ENCODE measurements at places on chromosomes 16 and 17.

GRCh38 chr16:11627822-11628457, 40.3 kb upstream of the SNN start:
- DNase-seq, result no peak

DNA sequence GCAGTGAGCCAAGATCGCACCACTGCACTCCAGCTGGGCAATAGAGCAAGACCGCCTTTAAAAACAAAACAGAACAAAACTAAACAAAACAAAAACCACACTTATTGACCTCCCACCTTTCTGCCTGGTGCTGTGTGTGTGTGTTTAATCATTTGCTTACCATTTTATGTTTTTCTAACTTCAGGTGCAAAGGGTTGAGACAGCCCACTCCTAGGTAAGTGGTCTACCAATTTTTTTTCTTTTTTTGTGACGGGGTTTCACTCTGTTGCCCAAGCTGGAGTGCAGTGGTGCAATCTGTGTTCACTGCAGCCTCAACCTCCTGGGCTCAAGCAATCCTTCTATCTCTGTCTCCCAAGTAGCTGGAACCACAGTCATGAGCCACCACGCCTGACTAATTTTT, 65.8 kb downstream of the SALL1 start:
- DNase-seq, result no peak

GRCh38 chr17:51481370-51481769, 221.0 kb downstream of the UTP18 start:
- DNase-seq, result no peak

DNA sequence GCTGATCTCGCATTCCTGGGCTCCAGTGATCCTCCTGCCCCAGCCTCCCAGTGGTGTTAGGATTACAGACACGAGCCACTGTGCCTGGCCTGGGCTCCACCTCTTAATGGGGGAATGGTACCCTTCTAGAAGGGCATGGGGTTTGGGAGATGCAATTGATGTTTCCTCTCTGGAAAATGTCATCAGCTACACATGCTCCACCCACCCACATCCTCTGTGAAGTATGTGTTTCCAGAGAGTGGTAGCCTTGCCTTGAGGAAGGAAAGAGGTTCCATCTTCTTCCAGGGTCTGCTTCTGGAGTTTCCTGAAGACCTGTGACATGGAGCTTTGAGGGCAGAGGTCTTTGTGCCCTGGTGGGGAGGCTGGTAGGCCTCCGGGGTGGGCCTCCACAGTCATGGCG, 45.2 kb upstream of the GSE1 start:
- no peak for DNase-seq

DNA sequence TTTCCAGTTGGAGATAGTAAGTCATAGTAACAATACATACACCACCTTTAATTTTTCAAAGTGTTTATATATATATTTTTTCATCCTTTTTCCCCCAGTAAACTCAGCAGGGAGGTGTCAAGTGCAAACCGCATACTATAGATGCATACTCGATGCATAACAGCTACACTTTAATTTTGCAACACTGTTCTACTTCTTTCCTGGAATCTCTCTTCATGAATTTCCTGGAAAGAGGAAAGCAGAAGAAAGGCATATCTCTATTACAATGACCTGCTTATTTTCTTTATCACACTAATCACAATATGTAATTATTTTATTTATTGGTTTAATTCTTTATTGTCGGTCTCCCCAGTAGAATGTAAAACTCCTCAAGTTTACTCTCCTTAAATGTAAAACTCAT, 140.0 kb downstream of the SNX11 start:
- DNase-seq, result no peak

DNA sequence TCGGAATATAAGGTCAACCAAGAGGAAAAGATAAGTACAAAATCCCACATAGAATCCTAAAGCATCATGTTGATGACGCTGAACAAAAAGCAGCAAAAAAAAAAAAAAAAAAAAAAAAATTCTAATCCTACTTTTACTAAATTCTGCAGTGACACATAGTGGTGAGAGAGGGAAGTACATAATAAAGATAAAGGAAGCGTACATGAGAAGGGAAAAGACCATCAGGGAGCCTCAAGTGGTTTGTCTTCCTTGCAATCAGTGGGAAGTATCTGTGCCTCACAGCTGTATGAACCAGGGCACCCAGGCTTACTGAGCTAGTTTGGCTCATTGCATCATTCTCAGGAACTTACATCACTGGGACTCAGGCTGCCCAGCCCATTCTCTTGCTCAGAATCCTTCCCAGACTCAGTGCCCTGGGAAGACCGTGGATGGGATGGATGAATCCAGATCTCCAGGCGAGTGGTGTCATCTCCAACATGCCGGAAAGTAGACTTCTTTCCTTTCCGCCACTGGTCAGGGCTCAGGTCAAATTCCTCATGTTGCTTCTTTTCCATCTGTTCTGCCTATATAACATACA, 21.2 kb downstream of the SMG6 start:
- no peak for DNase-seq

DNA sequence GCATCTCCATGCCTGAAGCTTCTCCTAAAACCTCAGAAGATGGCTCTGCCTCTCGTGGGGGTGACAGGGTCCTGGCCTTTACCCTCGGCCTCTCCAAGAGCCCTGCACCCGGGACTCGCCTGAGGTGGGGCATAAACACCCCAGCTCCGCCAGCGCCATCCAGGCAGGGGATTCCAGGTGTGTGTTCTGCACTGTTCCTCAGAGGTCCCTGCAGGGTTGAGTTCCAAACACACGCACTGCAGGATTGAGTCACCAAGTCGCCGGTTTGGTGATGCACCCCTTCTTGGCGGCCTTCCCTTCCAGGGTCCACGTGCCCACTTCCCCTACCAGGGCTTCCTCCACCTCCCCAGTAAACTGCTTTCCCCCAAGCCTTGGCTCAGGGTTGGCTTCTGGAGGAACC, 40.0 kb upstream of the RBFOX3 start:
- no peak for DNase-seq

GRCh38 chr17:18987862-18988545, 16.6 kb downstream of the FAM83G start:
- no peak for DNase-seq

- no peak for DNase-seq
These were observed 21.9 kb downstream of the C16orf95 start for GRCh38 chr16:87295259-87295658.

DNA sequence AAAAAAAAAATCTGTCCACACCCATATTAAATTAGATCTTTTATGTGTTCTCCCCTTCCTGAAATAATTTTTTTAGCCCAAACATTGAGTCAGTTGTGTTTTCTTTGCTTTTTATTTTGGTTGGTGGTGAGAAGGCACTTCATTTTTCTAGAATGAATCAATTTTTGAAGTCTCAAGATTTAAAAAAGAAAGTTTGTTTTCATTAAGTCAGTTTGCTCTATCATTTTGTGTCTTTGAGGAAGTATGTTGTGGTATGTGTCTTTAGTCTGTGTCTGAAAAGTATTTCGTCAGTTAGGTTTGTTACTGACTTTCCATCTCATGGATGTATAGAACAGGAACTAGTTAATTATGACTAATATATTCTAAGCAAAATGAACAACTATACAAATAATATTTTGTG, 3.8 kb downstream of the IGF2BP1 start:
- no peak for DNase-seq

DNA sequence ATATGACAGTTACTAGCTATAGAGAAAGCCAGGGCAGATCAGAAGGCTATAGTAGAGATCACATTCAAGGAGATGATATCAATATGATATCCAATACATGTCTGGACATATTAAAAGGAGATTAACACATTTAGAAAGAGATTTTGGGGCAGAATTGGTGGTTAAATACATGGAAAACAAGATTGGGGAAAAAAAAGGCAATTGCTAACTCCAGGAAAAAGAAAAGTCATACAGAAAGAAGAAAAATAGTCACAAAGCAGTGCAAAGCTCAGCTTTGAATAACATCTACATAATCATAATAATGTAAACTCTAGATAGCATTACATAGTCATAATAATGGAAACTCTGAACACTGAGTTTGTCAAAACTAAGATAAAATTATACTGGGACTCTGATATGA, 40.6 kb downstream of the MYH11 start:
- DNase-seq, result no peak

DNA sequence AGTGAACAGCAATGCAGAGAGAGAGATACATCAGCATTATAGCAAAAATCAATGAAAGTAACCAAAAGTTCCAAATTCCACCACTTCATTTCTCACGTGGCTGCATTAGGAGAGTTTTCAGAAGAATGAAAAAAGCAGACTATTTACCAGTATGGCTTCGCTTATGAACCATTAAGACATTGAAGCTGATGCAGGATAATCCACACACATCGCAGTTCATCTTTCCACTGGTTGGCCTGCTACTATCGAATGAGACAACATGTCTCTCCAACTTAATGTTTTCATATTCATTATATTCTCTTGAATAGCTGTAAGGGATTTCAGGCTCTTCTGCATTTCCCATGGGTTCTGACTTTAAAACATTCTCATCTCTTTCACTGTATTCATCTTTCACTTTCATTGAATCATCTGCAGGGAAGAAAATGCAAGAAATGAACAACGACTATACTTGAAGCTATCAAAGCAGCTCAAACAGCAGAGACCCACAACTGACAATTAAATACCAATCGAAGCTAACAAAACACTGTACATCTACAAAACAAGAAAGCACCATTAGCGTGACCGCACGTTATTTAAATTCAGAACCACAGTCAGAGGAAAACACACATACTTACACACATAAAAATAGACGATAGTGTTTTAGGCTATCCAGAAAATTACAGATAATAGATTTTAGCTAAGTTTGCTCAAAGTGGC, 54.9 kb downstream of the GRB7 start:
- no peak for DNase-seq

GRCh38 chr17:40074871-40075200, 12.1 kb downstream of the THRA start:
- DNase-seq, result no peak

GRCh38 chr16:84737192-84738011, 37.6 kb downstream of the USP10 start:
- DNase-seq, result no peak

- DNase-seq, result no peak
These were observed 28.4 kb downstream of the MYH3 start for GRCh38 chr17:10628756-10629155.

GRCh38 chr17:8226536-8227237, 16.3 kb upstream of the AURKB start:
- no peak for DNase-seq

GRCh38 chr17:3647769-3648555, 11.4 kb downstream of the CTNS start:
- peak; percentile 39 for DNase-seq

- no peak for DNase-seq
These were observed 68.8 kb downstream of the LYRM1 start for GRCh38 chr16:20969386-20969785.

DNA sequence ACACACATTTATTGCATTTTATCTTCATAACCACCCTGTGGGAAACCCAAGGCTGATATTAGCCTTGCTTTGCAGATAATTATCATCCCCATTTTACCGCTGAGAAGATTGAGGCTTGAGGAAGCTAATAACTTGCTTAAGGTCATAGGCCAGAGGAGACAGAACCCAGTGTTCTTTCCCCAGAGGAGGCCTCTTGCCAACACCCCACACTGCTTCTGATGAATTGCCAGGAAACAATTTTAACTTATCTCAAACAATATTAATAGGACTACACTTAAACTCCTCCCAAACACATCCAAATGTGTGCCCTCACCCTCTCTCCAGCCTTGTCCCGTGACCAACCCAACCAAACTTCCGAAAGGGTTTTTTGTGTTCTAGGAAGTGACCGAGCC, 2.1 kb upstream of the SPG7 start:
- no peak for DNase-seq

GRCh38 chr16:84423416-84423837, 55.1 kb downstream of the ATP2C2 start:
- DNase-seq, result no peak

GRCh38 chr16:52497067-52497816, 49.7 kb downstream of the TOX3 start:
- DNase-seq, result no peak

DNA sequence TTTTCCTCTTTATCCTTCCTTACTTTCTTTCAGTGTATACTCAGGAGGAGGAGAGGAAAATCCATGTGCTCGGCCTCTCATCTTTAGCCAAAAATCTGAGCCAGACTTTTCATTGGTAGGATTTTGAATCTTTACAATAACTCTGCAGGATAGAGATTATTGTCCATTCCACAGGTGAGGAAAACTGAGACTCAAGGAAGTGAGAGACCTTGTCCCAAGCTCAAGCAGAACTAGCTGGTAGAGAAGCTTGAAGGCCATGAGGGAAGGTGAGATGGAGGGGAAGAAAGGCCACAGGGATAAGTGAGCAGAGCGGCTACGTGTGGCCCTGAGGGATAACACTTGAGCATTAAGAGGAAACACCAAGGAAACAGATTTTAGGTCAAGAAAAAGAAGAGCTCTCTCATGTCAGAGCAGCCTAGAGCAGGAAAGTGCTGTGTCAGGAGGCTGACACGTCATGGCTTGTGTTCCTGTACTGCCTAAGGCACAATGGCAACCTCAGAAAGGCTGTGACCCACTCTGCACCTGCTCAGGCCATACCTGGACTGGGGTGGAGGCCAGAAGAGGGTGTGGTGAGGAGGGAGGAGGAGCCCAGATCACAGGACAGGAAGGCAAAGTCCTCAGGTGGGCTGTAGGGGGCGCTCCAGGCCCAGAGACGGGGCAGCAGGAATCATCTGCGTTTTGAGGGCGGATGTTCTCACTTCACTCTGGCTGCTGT, 11.9 kb downstream of the MT4 start:
- peak; percentile 86 for DNase-seq

- no peak for DNase-seq
These were observed 317.2 kb downstream of the C16orf95 start for GRCh38 chr16:87000001-87000400.

DNA sequence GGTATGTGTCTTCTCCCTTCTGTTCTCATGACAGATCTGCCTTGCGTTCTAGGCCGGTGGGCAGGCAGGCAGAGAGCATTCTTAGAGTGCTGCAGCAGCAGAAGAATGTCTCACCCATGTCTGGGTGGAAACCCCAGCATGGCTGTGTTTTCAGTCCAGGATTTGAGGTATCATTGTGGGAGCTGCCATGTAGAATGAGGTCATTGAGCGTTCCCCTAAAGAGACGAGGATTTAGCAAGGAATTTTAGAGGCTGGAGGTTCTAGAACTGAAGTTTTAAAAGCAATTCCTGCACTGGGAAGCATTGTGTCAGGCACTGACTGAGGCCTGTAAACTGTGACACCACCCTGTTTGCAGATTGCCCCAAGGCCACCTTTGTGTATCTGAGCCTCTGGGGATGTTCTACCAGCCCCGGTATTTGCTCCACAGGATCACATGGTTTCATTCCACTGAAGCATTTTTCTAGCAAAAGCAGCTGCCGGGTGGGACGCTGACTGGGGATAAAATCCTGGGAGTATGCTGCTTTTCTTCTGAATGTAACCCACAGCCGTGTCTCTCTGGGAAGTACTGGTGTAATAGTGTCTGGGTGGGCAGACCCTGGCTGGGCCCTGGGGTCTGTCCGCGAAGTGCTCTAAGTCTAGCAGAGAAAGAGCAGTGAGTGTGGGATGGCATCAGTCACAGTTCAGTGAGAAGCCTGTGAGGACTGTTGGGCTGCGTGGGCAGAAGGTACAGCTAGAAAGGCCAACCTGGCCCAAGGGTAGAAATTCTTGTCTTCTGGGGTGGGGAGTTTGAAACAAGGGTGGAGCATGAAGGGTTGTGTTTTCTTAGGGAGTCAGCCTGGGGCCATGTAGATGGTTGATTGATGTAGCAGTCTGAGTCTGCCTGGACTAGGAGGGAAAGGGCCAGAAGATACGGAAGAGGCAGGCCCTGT, 30.2 kb downstream of the PLCD3 start:
- DNase-seq, result no peak

GRCh38 chr16:56632156-56632847, at the start of gene MT1M:
TSS of gene MT1M (plus strand) at chr16:56632659. CDS start at chr16:56632732, 73 bp downstream.
- no peak for DNase-seq
